ENCODE measurements at places on chromosomes 7 and 10.

GRCh38 chr7:80287400-80288174, 153.0 kb downstream of the GNAI1 start:
- no peak for DNase-seq

GRCh38 chr7:105940109-105940508, 23.0 kb upstream of the CDHR3 start:
- DNase-seq = no peak

GRCh38 chr7:130441408-130441869, 623 bp upstream of the CEP41 start:
- no peak for DNase-seq

DNA sequence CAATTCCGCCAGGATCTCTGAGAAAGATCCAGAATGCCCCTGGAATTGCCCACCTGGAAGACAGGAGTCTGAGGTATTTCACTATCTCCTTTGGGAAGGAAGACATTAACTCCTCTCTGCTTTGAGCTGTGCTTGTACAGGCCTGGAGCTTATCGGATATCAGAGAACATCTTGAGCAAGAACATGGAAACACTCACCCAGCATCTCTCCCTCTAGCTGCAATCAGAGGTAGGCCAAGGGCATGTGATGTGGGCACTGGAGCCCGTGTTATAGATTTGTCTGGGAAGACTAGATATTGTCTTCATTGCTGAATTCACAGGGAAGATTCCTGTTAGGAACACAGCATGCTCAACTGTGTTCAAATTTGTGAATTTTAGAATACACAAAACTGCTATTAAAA, 233.9 kb downstream of the PHF14 start:
- DNase-seq = no peak

DNA sequence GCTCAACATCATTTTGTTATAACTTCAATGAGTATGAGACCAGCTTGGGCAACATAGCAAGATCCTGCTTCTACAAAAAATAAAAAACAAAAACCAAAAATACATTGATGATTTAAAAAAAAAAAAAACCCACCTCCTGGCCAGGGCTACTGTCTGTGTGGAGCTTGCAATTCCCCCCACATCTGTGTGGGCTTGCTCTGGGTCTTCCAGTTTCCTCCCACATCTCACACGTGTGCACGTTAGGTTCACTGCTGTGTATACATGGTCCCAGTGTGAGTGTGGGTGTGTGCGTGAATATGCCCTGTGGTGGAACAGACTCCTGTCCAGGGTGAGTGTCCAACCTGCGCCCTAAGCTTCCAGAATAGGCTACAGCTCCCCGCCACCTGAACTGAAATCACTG, 41.6 kb downstream of the ATE1 start:
- DNase-seq = no peak

DNA sequence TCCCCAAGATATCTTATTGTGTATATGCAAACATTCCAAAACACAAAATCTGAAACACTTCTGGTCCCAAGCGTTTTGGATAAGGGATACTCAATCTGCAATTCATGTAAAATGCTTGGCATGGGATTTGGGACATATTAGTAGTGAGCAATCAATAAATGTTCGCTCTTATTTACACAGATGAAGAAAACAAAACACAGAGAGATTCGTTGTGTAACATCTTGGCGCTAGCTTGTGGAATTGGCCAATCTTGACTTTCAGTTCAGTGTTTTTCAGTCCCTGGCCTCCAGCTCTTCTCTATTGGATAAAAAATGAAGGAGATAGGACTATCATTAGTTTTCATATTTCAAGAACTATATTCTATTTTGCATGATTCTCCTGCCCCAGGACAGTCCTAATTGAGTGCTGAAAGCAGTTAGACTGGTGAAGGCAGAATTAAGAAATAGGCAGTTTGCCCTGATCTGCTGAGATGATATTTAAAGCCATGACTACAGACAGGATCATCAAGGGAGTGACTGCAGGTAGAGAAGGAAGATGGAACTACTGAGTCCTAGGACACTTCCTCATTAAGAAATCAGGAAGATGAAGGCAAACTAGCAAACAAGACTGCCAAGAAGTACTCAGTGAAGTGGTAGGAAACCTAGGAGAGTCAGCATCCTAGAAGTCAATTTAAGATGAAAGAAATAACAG, 1.8 kb downstream of the PNLIPRP3 start:
- no peak for DNase-seq

DNA sequence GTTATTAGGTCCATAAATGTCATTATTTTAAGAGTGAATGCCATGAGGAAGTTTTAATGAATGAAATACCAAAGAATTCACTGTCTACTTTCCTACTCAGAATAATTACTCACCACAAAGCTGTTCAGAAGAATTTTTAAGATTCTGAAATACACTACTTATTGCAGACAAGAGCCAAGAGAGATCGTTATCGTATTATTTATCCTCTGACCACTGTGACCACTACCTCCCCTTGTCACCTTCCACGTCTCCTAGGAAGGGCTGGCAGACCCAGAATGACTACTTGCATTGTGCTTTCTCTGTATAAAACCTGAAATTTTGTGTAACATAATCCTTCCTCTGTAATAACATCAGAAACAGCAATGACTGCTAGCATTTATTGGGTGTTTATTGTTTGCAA, 81.9 kb downstream of the ABCB5 start:
- no peak for DNase-seq

DNA sequence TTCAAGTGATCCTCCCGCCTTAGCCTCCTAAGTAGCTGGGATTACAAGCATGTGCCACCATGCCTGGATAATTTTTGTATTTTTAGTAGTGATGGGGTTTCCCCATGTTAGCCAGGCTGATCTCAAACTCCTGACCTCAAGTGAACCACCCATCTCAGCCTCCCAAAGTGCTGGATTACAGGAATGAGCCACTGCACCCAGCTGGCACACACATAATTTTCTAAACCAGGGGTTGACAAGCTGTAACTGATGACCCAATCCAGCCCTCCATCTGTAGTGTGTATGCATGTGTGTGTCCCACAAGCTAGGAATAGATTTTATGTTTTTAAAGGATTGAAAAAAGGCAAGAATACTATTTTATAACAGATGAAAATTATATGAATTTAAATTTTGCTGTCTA, 125.9 kb upstream of the INSYN2A start:
- no peak for DNase-seq

DNA sequence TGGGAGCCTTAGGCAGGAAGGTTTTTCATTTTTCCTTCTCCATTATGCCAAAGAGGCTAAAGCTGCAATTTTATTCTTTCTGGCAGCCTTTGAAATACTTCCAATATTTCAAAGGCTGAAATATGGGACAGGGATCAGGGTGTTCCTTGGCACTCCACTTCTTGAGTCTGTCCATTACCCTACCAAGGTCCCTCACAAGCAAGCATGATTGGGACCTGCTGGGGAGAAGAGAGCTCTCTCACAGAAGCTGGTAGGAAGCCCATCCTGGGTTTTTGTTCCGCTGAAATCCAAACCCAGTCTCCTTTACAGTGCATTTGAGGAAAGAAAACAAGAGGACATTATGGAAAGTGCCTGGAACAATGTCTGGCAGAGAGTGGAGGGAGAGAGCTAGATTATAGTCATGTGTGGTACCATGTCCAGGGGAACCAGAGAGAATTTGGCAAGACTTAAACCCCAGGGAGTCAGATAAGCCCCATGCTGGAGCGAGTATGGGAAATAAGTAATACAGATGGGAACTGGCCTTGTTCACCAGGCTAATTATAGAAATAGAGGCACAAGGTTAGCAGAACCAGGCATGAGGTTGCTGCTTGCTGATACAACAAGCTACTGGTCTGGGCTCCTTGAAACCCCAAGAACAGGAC, 104.7 kb downstream of the LSM5 start:
- DNase-seq = no peak

DNA sequence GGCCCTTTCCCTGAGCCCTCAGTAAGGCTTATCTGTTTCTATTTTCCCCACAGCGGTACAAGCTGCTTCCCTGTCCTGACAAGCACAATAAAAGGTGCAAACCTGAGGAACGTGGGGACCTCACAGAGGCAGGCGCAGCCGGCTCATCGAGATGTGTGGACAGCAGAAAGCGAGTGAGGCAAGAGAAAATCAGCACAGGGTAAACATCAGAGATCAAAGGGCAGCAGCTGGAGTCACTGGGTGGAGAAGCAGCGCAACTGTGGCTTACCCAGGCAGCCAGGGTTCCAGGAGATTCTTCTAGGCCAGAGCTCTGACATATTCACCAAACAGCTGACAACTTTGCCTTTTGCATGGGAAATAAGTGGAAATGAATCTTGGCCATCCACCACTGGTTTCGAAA, 212.6 kb downstream of the WDR11 start:
- no peak for DNase-seq

- DNase-seq = no peak
Measured at GRCh38 chr7:117975476-117975875, 102.2 kb upstream of the CTTNBP2 start.

DNA sequence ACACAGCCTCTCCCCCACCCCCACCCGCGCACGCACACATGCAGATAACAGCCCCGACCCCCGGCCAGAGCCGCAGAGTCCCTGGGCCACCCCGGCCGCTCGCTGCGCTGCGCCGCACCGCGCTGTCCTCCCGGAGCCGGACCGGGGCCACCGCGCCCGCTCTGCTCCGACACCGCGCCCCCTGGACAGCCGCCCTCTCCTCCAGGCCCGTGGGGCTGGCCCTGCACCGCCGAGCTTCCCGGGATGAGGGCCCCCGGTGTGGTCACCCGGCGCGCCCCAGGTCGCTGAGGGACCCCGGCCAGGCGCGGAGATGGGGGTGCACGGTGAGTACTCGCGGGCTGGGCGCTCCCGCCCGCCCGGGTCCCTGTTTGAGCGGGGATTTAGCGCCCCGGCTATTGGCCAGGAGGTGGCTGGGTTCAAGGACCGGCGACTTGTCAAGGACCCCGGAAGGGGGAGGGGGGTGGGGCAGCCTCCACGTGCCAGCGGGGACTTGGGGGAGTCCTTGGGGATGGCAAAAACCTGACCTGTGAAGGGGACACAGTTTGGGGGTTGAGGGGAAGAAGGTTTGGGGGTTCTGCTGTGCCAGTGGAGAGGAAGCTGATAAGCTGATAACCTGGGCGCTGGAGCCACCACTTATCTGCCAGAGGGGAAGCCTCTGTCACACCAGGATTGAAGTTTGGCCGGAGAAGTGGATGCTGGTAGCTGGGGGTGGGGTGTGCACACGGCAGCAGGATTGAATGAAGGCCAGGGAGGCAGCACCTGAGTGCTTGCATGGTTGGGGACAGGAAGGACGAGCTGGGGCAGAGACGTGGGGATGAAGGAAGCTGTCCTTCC, 620 bp downstream of the EPO start:
- no peak for DNase-seq

DNA sequence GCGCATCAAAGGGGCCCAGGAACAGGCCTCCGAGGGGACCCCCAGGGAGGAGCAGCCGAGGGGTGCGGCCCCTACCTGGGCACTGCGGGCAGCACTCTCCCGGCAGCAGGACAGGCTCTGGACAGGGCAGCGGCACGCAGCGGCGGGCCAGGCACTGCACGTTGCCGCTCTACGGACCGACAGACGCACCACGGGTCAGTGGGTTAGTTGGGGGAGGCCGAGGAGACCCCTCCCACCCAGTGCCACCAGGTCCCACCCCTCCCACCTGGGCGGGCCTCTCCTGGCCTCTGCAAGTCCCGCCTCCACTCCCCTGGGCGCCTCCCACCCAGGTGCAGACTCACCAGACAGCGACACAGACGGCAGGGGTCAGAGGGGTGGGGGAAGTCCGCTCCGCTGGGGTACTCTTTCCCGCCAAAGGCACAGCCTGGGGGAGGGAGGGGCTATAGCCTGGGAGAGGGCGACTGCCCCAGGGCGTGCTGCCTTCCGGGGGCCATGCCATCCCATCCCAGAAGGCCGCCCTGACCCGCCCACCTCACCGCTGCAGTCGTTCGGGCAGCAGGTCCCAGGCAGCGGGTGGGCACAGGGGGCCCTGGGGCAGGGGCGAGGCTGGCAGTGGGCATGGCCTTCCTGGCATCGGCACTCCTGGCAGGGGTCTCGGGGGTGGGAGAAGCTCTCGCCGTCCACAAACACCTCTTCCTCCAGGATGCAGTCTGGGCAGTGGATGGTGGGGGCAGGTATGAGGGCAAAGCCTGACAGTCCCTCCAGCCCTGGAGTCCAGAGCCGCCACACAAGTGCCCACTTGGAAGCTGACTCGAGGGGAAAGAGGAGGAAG, 19.2 kb downstream of the KCP start:
- no peak for DNase-seq

DNA sequence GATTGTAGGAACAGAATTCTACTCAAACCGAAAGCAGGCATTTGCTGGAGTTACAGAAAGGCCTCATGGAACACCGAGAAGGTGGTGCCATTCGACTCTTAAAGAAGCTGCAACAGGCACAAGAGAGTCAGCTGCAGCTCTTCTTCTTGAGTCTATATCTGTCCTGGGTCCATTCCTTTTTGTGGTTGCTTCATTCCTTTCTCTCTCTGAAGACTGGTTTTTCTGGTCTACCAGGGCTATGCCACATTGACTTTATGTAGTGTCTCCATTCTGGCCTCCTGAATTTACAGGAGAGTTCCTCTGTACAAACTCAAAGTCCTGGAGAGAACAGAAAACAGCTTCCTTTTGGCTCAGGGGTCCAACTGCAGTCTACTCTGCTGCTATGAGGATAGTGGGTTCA, 132.8 kb downstream of the CFTR start:
- no peak for DNase-seq

- no peak for DNase-seq
Measured at GRCh38 chr7:154744256-154744860, 258.6 kb downstream of the PAXIP1 start.

GRCh38 chr10:84194424-84195043, at the start of gene CDHR1:
TSS of gene CDHR1 (plus strand) at chr10:84194537. CDS start at chr10:84194761, 224 bp downstream.
- no peak for DNase-seq

GRCh38 chr10:18404530-18404929, 246.9 kb downstream of the NSUN6 start:
- no peak for DNase-seq

DNA sequence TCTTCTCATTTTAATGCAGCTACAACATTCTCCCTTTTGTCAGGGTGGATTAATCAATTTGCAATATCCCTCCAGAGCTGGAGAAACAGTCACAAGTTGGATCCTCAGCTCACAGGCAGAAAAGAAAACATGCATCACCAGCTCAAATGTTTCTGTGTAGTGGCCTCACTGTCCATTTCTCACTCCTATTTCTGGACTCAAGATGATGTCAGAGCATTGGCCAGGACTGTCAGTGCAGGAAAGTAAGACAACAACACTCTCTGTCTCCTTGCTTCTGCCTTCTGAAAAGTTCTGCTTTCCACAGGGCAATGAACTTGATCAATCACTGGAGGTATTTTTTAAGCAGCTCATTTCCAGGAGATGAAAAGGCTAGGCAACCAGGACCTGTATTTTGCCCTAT, 8.2 kb upstream of the SVIL start:
- no peak for DNase-seq

DNA sequence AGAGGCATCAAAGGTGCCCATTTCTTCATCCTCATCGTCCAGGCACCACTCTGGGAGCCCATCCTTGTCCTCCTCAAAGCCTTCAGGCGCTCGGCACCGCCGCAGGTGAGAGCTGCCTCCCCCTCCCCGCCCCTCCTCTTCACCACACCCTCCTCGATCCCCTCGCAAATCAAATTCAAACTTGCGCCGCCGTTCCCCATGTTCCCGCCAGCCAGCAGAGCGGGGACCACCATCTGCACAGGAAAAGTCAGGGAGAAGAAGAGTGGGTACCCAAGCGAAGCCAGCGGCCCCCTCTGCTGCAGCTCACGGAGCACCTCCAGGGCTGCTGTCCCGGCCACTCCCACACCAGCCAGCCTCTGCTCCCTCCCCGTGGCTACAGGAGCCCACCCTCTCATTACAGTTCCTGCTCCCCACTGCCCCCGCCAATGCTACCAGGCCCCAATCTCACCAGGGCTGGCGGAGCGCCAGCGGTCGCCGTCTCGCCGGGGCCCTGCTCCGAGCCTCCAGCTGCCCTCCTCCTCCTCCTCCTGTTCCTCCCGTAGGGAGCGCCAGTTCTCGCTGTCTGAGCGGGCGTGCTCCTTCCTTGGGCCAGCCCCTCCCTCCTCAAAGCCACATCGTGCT, 7.7 kb downstream of the GIGYF1 start:
- DNase-seq = no peak

Data from nucleus accumbens (tissue), 56 donors.